ENCODE measurements at places on chromosomes 6 and 20.
A peak's percentile ranks its signal among the peaks of the same experiment; 100 is the strongest.

- peak; percentile 90 for DNase-seq
Observed at GRCh38 chr6:26554697-26555504, 16.7 kb downstream of the HMGN4 start.

GRCh38 chr6:150213301-150213700, 70.5 kb downstream of the PPP1R14C start:
- no peak for DNase-seq

DNA sequence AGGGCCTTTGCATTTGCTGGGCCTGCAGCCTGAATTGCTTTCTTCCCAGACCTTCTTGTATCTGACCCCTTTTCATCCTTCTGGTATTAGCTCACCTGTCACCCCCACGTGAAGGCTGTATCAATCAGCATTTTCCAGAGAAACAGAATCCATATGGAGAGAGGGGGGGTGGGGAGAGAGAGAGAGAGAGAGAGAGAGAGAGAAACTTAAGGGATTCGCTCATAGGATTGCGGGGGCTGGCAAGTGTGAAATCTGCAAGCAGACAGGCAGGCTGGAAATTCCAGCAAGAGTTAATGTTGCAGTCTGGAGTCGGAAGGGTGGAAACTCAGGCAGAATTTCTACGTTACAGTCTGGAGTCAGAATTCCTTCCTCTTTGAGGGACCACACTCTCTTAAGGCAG, 410.7 kb upstream of the SULF2 start:
- no peak for DNase-seq

DNA sequence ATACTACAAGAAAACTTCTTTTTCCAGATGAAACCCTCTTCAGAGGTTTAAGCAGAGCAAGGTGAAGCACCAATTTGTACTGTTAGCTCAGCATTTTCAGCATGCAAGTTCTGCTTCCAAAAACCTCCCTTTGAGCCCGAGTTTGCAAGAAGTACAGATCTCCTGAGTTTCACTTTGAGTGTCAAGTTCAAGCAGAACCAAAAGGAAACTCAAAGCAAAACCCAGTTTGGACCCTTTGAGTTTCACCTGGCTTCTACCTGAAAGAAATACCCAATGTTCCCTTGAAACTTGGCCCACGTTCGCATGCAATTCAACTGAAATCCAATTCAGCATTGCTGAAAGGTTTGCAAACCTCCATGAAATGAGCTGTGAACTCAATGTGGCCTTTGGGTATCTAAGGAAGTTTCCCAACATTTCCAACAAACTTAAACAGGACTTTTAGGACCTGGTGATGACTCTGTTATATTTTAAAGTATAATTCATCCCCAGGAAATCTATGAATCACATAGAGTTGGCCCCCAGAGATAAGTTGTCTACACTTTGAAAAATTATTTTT, 62.9 kb upstream of the HBS1L start:
- DNase-seq: no peak

DNA sequence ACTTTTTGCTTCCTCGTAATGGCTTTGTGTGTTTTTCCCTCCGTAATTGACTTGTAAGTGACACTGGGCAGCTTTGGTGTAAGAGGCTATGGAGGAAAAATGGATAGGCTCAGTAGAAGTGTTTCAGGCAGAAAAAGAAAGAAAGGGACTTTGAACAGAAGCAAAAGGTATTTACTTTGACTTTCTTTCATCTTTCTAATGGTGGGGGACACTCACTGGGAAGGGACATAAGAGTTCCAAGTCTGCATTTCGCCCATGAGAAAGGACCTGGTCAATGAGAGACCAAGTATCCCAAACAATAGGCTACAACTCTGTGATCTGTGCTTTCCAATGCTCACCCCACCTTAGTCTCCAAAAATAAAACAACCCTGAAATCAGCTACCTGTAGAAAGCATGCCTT, 41.6 kb downstream of the NOX3 start:
- no peak for DNase-seq
